ENCODE measurements at places on chromosomes 16 and 17.

DNA sequence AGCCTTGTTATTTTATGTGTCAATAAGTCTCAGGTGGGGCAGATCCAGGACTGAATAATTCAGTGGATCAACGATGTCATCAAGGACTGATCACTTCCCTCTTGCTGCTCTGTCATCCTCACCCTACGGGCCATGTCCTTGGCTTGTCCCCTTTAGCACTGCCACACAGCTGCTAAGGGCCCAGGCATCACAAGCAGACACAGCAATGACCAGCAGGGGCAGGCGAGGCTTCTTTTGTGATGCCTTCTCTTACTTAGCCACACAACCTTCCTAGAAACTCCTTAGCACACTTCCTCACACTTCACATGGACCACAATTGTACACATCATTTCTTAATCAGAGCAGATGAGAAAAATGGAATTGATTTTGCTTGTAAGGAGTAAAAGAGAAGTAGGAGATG is 356.3 kb upstream of the SOX9 start:
- DNase-seq: peak; percentile 4

DNA sequence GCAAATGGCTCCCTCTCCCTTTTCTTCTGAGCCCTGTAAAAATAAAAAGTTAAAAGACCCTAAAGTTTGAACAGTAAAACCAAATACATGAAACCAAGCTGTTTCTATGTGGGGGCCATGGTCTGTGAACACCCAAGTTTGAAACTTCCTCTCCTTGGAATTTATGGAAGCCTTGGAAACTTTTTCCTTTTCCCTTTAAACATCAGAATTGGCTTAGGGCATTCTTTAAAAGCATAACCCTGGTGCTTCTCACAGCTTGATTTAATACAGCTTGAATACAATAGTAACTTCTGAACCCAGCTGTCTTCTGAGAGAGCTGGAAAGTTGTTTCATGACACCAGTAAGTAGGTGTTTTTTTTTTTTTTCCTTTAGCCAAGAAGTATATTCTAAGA is 26.5 kb downstream of the NKD1 start:
- no peak for DNase-seq

DNA sequence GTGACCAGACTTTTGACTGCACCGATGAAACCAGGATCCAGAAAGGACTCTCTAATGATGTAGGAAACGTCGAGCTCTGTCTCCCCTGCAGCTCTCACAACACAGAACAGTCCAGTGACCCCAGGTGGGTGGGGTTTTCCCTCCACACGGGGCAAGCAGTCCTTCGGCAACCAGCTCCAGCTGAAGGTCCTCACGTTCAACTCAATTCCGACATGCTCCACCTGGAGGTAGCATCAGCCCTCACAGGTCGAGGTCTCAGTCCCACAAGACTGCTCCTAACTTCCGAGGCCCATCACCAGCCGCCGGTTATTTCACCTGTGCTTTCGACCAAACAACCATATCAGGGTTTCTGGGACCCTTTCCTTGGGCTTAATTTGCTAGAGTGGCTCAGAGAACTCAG is 28.2 kb downstream of the ITGAE start:
- peak; percentile 80 for DNase-seq

- DNase-seq: no peak
Measured at GRCh38 chr17:78026381-78026780, 67.9 kb downstream of the TNRC6C start.

GRCh38 chr17:69223809-69224208 is 4.8 kb downstream of the ABCA10 start:
- DNase-seq: no peak

GRCh38 chr16:80602894-80603293 is 62.1 kb downstream of the DYNLRB2 start:
- no peak for DNase-seq

All from H7 (cell line).